ENCODE measurements at places on chromosomes 1 and 21.

DNA sequence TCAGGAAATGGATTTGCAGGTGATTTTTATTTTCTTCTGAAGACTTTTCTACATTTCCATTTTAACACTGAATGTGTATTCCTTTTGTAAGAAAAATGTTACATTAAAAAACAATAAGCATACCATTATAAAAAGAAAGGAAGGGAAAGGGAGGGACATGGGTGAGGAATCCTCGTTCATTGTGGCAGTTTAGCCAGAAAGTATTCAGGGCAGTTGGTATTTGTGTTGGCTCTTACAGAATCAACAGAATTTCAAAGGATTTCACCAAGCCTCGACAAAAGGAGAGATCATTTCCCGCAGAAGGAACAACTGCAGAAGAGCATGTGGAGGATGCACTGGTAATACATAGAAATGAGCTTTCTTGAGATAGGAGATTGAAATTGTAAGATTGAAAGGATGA lies 35.0 kb downstream of the PLD5 start:
- no peak for DNase-seq

GRCh38 chr1:11682799-11683198 lies 1.9 kb upstream of the MAD2L2 start:
- DNase-seq = no peak

DNA sequence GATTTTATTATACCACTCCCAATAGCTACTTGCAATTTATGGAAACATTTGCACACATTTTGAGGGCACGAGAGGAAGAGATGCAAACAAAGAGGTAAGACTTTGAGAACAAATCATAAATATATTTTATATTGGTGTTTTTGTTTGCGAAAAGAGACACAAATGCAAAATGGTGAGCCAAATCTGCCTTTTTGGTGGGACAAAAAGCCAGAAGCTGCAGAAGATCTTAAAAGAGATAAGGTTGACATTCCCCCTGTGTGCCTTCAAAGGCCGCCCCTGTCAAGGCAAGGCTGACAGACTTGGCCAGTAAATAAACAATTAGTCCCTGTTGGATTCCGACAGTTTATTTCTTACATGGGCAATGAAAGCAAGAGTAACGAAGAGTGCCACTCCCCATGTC lies 122.8 kb downstream of the LBR start:
- DNase-seq = no peak

DNA sequence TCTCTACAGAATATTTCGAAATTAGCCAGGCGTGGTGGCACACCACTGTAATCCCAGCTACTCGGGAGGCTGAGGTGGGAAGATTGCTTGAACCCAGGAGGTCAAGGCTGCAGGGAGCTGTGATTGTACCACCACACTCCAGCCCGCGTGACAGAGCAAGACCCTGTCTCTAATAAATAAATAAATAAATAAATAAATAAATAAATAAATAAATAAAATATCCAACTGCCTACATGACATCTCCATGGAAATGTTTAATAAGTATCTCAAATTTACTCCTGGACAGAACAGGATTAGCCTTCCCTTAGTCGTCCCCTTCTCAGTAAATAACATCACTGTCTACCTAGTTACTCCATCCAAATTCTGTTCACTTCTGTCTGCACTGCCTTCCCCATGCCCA lies 29.0 kb upstream of the KCNN3 start:
- no peak for DNase-seq

- DNase-seq = no peak
Observed at GRCh38 chr1:200660719-200661118, 9.0 kb downstream of the DDX59 start.

DNA sequence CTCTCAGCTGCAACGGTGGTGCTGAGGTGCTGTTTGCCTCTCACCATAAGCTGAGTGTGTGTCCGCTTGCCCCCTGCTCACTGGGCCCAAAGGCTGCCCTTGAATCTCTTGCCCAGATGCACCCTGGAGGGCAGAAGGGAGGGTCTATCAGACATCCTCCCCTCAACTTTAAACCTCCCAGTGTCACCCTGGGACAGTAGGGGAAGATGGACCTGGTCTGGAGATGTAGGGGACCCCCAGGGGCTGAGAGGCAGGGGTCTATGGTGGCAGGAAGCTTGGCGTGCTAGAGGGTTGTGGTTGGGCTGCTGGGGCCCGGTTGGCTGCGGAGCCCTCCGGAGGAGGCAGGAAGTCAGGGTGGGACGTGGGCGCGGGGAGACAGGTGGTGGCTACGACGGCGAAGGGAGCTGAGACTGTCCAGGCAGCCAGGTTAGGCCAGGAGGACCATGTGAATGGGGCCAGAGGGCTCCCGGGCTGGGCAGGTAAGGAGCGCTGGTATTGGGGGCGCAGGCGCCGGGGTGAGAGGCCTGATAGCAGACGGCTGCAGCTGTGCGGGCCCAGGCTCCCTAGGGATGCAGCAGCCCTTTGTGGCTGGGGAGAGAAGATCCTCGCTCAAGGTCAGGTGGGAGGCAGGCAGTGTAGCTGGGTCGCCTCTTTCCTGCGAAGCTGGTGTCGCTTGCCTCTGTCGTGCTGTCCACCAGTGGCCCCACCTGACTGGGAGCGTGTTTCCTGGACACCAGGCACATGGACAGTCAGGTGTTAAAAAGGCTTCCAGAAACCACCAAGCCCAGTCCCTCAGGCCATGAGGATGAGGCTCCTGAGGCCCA lies at the start of gene LCK:
Gene LCK (plus strand): TSS at position 373 of the 824 bp plus-strand sequence. CDS start 23,065 bp downstream, outside the sequence.
- DNase-seq = peak; percentile 68

DNA sequence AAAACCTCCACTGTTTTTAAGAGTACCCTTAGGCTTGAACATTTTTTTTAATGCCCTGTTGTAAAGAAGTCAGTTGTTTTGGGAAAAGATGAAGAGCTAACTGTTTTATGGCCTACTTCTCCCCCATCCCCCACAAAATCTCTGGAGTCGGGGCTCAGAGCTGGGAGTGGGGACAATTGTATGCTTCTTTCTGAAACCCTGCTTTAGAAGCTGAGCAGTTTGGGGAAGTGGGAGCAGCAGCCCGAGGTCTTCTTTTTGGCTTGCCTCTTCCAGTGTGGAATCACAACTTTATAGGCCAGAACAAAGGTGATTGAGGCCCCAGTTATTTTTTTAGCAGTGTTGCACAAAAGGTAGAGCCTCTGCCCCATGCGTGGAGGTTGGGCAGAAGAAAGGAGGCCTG lies 25.2 kb downstream of the PPP2R5A start:
- DNase-seq = no peak

Data from CD8-positive, alpha-beta T cell (primary cell).